ENCODE measurements at places on chromosomes 6 and 20.
A peak's percentile ranks its signal among the peaks of the same experiment; 100 is the strongest.

- no peak for DNase-seq
These were observed 104.8 kb downstream of the ARID1B start for GRCh38 chr6:156881687-156882629.

DNA sequence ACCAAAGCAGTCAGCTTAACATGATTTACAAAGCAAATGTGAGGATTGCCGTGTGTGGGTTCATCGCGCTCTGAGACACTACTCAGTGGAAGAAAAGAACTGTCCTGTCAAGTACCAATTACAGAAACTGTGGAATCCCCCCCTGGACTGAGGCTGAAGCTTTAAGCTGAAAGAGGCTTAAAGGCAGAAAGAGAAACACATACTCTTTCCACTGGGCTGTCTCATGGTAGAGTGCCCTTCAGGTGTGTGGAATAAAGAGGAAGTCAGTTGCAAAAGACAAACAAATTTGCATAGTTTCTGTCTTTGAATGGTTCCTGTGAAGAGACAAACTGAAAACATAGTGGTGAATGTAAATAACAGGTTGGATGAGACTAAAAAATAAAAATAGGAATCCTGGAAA lies 560.4 kb upstream of the SYNCRIP start:
- no peak for DNase-seq

DNA sequence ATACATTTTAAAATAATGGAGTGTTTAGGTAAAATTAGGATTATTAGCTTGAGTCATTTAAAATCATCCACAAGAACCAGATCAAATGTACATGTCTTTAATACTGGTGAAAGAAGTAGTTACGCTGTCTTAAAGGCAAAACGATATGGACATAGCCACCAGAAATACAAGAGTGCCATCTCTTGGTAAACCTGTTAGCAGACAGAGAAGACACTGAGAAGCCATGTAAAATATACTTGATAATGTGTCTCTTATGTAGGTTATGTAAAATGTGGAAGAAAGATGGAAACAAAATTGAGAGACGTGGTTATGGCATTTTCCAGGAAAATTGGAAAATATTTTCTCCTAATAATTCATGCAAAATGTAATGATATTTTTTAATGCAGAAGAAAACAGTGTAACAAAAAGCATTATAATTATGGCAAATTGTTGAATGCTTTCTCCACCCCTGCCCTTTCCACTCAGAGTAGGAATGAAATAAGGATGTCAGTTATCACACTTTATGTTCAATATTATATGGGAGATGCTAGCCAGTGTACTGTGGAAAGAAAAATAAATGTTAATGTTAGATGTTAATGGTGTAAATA lies 12.2 kb upstream of the SLC17A2 start:
- no peak for DNase-seq

- no peak for DNase-seq
These were observed 50.7 kb downstream of the PPARD start for GRCh38 chr6:35392773-35393672.

- no peak for DNase-seq
These were observed 1.7 kb downstream of the LOC128125822 start for GRCh38 chr6:63573899-63574553.

GRCh38 chr6:158627940-158628211 lies 16.7 kb downstream of the DYNLT1 start:
- DNase-seq: no peak

DNA sequence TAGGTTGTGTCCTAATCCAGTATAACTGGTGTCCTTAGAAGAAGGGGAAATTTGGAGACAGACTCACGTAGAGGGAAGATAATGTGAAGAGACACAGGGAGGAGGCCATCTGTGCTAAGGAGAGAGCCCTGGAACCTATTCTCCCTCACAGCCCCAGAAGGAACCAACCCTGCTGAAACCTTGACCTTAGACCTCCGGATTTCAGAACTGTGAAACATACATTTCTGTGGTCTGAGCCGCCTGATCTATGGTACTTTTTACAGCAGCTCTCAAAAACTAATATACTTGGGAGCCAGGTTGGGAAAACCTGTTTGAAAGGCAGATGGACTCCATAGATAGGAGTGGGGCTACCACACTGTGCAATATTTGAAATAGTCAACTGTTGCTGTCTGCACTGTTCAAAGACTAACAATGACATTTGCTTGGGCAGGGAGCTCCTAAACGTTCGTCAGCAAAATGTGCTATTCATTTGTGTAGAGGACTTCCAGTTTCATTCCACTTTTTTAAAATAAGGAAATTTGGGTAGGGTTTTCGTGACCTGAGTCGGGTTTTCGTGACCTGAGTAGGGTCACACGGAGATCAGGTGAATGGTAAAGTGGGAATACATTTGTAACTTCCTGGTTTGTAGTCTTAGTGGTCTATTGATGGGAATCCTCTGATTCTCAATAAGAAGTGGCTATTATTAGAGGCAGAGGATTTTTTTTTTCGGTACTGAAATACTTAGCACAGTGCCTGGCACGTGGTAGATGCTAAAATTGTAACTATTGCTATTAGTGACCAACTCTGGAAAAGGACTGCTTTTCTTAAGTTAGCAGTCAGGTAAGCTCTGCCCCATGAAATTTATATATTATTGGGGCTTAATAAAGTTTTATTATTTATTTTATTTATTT lies 11.4 kb downstream of the TAGAP start:
- DNase-seq: no peak

- no peak for DNase-seq
These were observed 1.4 kb downstream of the SRC start for GRCh38 chr20:37347347-37347823.

- no peak for DNase-seq
These were observed 128.6 kb upstream of the PLCB4 start for GRCh38 chr20:8940326-8940725.

GRCh38 chr6:137878486-137879285 lies 11.6 kb downstream of the TNFAIP3 start:
- DNase-seq: peak; percentile 84

Measured in right atrium auricular region (tissue), 2 donors.